ENCODE measurements at places on chromosomes 13 and 19.

DNA sequence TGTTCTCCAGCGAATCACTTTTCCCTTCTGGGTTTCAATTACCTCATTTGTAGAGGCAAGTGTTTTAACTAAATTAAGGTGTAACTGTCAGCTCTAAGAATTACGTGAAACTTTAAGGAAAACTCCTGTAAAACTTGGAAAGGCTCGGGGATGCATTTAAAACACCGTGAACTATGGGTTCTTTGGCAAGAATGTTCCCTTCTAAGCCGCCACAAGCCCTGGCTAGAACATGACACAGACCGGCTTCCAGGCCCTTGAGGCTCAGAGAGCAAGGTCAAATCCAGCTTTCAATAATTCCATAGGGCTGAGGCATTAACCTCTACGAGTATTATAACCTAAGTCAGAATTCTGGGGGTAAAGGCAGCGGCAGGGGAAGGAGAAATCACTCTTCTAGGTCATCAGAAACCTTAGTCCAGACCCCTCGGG is 685 bp downstream of the VWA8 start:
- no peak for DNase-seq

- no peak for DNase-seq
Observed at GRCh38 chr19:15285896-15286591, 46.3 kb downstream of the BRD4 start.

DNA sequence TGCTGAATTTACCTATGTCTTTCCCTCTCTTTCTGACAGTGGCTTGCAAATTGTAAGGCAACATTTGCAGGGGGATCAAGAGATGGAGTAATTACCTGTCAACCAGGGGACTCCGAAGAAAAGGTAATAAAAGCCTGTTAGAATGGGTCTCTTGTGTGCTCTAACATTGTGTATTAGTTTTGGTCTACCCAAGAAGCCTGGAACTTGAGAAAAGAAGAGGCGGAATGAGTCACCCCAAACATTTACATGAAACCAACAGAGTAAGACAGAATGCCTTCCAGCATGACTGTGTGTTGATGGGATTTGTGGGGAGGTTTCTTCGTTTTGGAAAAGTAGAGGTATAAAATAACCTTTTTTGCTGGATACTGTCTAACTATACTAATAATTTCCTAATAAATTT is 36.7 kb downstream of the ZAR1L start:
- no peak for DNase-seq

DNA sequence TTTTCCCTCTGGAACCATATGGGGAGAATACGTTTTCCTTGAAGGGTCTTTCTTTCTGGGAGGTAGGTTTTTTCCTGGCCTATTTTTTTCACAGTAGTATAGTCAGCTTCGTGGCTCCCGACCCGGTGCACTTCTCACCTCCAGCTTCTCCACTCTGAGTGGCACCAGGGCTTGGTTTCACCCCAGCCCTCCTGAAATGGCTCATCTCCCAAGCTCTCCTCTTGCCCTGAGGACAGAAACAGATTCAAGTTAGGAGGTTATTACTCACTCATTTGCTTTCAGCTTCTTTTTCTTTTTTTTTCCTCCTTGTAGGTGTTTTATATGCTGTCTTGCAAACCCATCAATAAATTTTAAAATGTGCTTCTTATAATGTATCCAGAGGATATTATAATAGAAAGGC is 199.3 kb downstream of the RFC3 start:
- DNase-seq = no peak

GRCh38 chr13:70206671-70207070 is 98.4 kb upstream of the KLHL1 start:
- no peak for DNase-seq

- DNase-seq = no peak
Observed at GRCh38 chr13:94400874-94401273, 78.6 kb downstream of the DCT start.

- peak; percentile 21 for DNase-seq
Observed at GRCh38 chr19:54653181-54653809, 9.5 kb upstream of the LILRB4 start.

DNA sequence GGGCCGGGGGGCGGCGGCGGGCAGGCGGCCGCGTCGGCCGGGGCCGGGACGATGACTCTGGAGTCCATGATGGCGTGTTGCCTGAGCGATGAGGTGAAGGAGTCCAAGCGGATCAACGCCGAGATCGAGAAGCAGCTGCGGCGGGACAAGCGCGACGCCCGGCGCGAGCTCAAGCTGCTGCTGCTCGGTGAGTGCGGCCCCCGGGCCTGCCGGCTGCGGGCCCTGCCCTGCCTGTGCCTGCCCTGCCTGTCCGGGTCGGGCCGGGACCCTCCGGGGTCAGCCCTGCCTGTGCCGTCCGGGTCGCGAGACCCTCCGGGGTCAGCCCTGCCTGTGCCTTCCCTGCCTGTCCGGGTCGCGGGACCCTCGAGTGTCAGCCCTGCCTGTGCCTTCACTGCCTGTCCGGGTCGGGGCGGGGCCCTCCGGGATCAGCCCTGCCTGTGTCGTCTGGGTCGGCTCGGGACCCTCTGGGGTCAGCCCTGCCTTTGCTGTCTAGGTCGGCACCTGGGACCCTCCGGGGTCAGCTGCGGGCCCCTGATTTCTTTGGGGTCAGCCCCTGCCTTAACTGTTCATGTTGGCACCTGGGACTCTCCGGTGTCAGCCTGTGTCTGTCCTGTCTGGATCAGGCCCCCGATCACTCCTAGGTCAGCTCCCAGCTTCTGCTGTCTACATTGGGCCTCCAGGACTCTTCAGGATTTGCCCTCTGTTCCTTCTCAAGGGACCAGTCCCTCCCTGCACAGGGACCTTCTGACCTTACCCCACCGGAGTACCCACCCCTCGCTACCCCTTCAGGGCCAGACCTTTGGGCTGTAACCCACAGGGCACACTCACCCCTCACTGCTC is 659 bp downstream of the GNA11 start:
- no peak for DNase-seq

DNA sequence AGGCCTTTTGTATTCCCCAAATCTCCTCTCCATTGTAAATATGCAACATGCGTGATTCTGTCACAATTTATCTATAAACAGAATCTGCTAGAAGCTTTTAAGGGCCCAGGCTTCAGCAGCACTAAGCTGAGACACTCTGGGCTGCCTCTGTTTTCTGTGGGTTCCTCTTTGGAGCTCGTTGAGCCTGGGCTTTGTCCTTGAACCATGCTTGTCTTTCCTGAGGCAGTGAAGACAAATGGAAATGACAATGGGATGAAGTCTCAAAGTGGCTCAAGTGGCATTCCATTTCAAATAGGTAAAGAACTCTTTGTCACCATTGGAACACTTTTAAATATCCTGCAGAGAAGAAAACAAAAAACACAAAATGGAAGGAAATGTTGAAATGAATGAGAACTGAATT is 40.3 kb downstream of the RASL11A start:
- no peak for DNase-seq

DNA sequence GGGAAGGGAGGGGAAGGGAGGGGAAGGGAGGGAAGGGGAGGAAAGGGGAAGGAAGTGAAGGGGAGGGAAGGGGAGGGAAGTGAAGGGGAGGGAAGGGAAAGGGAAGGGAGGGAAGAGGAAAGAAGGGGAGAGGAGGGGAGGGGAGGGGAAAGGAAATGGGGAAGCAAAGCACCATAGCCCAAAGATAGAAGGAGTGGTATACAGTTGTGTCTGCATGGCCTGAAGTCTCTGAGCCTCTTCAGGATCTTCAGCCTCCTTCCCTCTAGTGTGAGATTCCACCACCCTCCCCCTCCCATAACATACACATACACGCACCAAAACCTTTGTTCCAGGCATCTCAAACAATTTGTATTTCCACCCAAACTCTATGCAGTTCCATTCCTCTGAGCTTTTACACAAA is 96.2 kb upstream of the SERP2 start:
- DNase-seq = no peak

- no peak for DNase-seq
Observed at GRCh38 chr13:19861762-19862161, 1.7 kb downstream of the ZMYM5 start.
